Skeletal muscle tissue (tissue), 5 donors: ENCODE measurements at places on chromosomes 7 and 10. TPM values are rescaled to one million over a fixed set of nuclear protein-coding genes. Genes with fewer than 3 reads are reported as not detected.

AGR2 gene
- total RNA-seq, result 3.1 TPM

ASL gene
- total RNA-seq, result 7.3 TPM

MUC3A gene
- total RNA-seq, result not detected

EN2 gene
- total RNA-seq, result under 0.01 TPM

NRCAM gene
- total RNA-seq, result 13.6 TPM

TMEM196 gene
- total RNA-seq, result 0.52 TPM

DDC gene
- 0.52 TPM for total RNA-seq

TMEM176A gene
- total RNA-seq, result 11.0 TPM

GATA3 gene
- 0.52 TPM for total RNA-seq

KLF14 gene
- 0.52 TPM for total RNA-seq

ST8SIA6 gene
- total RNA-seq, result 0.52 TPM

ADAP1 gene
- 1.0 TPM for total RNA-seq

LRRC4 gene
- 1.0 TPM for total RNA-seq

BTRC gene
- 19.8 TPM for total RNA-seq

MEOX2 gene
- 44.9 TPM for total RNA-seq

UCMA gene
- 1.6 TPM for total RNA-seq

HYAL4 gene
- under 0.01 TPM for total RNA-seq

AKR1B1 gene
- total RNA-seq, result 49.1 TPM
